Stimulated activated CD8-positive, alpha-beta memory T cell treated with anti-CD3 and anti-CD28 coated beads, Interleukin-12 subunit alpha, Interleukin-12 subunit beta, amount 100 ng/mL, for 1 hour (primary cell): ENCODE measurements at places on chromosomes 2 and 18.

DNA sequence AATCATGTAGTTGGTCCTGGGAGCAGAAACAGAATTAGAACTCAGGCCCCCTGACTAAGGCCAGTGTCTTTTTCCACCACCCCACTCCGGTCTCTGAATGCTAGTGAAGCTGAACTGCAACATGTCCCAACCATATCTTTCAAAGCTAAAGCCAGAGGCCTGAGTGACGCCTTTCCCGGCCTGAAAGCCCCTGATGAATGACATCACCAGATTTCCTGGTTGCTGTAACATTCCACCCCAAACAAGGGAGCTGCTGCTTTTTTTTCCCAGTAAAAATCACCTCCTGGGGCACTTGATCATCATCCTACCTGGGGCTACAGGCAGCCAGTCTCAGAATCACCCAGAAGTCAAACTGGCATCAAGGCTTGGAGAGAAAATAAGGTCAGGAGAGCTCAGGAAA lies 162.7 kb downstream of the ARL4C start:
- DNase-seq: no peak

DNA sequence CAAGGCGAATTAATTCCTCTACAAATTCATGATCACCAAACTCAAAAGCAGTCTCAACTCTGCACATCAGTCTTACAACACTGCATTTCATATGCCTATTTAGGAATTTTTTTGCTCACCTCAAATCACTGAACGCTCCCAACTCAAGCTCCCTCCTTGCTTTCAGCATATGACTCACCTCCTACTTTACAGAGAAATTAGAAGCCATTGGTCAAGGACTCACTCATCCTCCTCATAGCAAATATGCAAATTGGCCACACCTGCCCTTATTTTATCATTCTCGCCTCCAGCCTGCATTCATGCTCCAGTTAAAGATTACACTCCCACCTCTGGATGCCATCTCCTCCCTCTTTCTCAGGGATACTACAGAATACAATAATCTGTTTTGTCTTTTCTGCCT lies 148.8 kb downstream of the MBD2 start:
- no peak for DNase-seq

DNA sequence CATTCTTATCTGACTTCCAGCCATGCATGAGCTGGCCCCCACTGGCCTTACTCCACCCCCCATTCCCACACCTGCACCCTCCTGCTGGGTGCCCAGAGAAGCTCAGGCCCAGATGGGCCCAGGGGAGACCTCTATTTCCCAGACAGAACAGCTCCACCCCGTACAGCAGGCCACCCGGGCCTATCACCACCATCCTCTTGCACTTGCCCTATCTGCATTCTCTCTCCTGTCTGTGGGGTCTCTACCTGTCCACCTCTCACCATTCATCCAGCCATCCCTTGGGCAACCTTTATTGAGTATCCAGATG lies 25.3 kb upstream of the TNS1 start:
- no peak for DNase-seq

- no peak for DNase-seq
Observed at GRCh38 chr2:32558492-32558891, 69.4 kb upstream of the TTC27 start.

- no peak for DNase-seq
Observed at GRCh38 chr18:22032392-22032961, 136.9 kb upstream of the GATA6 start.

GRCh38 chr2:98912221-98912851 lies 23.7 kb downstream of the CRACDL start:
- no peak for DNase-seq

DNA sequence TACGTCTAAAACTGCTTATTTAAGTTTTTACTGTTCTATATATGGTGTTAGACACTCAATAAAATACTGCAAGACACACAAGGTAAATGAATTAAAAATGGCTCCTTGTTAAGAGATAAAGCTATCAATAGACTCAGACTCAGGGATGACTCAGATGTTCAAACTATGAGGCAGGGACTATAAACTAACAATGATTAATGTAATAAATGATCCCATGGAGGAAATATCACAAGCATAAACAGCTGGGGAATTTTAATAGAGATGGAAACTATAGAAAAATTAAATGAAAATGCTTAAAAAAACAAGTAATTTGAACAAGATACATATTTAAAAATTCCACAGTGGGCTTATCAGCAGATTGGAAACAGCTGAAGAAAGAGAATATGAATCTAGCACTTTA lies 650.8 kb downstream of the DCDC2C start:
- DNase-seq: no peak

DNA sequence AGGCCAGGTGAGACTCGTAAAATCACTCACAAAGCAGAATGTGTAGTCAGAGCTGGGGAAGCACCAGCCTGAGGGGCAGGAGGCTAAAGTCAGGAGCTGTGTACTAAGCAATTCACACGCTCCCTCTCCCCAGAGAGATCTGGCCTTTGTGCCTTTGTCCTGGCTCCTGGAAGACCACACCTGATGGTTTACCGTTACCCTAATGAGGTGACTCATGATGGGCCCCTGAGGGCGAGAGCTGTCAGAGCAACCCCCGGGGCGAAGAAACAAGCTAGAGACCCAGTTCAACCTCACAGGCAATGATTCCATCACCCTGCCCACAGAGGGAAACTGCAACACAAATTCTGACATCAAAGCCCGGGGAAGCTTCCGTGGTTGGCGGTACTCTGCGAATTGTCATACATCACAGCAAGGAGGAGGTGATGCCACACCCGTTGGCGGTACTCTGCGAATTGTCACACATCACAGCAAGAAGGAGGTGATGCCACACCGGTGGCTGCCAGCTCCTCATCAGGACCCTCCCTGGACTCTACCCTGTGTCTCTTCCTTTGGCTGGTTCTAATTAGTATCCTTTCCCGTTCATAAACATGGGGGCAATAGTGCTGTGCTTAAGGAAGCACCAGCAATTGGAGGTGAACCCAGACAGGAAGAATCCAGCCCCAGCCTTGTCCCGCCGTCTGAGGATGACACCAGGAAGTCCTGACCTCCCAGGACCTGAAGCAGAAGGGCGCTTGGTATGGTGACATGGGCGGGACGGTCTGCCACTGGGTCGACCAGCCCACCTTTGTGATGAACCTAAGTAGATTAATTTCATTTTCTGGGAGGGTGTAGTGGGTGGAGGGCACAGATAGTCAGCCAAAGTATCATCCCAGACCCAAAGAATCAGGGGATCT lies 30.5 kb downstream of the B3GNT7 start:
- peak; percentile 32 for DNase-seq

- no peak for DNase-seq
Observed at GRCh38 chr2:232761301-232761907, 15.0 kb downstream of the KCNJ13 start.

DNA sequence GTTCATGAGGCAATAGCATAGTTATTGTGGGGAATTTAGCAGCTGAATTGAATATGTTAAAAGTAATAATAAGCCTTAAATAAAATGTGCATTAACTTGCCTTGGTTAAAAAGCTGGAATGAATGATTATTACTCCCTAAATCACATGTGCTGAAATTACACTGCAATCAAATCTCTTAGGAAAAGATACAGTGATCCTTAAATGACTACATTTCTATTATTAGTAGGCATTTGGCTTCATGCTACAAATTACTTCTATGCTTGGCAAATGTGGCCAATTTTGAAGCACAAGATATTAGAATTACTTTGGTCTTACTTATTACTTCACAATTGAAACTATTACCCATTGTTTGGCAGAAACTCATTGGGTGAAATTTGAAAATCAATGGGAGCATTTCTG lies 5.4 kb downstream of the RND3 start:
- no peak for DNase-seq

DNA sequence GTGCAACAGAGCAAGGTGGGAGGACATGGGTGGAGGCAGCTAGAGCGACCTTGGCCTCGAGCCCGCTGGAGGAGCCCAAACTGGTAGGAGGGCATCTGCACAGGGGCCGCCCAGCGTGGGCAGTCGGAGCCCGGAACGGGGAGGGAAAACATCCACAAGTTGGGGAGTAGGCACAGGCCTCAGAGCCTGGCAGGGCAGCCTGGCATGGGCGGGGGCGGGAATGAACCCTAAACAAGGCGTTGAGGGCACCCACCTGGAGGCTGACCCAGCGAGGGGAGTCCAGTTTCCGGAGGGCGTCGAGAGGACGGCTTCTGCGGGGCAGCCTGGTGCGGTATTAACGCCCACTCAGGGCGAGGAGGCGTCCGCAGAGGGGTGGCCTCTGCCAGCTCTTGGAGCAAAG lies 129.9 kb downstream of the L3MBTL4 start:
- DNase-seq: no peak

DNA sequence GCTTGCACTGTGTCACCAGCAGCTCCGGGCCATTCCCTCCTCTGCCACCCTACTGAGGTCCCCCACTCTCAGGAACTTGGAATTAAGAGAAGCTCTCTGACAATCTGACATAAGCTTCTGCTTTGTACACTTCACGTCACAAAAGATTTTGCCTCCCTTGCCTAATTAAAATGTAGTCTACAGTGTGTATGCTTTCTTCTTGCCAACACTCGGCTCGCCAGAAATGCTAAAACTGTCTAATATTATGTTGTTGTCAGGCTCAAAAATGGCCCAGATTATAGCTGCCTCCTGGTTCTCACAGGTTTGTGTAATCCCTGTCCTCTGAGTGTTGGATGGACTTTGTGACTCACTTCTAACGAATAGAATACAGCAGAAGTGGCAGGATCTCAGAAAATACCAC lies 474.7 kb downstream of the MBD2 start:
- no peak for DNase-seq

DNA sequence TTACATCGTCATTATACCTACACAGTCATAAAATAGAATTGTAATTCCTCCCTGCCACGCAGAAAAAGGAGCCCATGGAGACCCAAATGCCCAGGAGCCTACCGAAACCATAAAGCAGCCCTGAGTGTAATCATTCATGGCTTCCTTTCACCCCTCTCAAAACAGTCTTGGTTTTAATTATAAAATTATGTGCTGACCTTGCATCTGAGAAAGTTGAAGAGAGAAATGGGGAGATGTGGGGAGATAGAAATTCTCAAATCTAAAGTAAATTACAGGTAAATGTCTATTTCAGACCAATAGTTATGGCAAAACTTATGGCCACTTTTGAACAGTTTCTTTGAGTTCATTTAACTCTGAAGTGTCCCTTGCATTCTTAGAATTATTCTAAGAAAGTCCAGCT lies 1068.8 kb downstream of the BCL11A start:
- DNase-seq: no peak

DNA sequence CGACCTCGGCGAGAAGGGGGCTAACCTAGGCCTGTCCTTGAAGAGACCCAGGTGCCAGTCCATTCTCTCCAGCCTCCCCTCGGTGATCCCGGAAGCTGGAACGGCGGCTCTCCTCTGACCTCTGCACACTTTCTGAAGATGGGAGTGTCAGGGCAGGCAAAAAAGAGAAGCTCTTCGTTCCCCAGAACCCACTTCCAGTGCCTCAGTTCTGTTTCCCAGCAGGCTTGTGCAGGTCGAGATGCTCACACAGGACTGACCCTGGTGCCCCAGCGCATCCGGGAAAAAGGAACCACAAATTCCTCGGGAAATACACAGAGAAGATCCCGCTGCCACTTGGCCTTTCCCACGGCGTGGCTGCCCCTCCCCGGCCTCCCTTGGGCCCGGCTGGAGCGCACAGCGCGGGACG lies 681 bp upstream of the PTPN18 start:
- DNase-seq: no peak

DNA sequence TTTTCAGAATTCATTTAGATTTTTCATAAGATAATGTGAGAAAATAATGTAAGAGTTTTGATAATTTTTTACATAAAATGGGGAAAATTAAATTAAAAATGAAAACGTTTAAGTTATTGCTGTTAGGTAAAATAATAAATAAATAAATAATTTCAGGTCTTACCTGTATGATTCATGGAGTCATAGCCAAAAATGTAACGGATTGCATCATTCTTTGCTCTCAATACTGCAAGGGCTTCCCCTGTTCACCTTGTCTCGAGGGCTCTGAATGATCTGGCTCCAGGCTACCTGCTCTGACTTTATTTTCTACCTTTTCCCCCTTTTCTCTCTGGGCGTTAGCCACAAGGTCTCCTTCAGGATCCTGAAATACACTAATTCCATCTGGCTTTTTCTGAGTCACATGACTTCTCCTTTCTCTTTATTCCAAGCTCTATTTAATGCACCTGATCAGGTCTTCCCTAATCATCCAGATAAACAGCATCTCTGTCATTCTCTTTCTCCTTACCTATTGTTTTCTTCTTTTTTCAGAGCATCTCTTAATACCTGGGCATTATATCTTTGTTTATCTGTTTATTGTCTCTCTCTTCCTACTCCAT lies 30.0 kb upstream of the CFAP36 start:
- no peak for DNase-seq

GRCh38 chr2:232872826-232873225 lies 2.8 kb downstream of the SNORC start:
- DNase-seq: no peak

DNA sequence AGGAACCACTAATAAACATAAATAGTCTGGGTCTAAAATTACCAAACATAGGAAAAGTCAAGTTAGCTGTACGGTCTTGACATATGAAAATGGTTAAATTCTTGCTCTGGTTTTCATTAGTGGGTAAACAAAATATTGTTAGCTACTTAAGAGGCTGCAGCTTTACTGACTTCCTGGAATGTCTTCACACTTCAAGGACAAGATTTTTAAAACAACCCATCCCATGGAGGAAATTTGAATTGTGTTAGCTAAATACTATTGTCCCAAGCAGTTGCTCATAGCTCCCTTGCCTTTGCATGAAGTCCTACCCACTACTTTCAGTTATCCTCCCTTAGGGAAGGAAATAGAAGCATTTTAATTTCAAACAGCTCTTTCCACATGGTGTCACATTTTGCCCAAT lies 128.5 kb downstream of the EPHA4 start:
- no peak for DNase-seq

- DNase-seq: no peak
Observed at GRCh38 chr2:140041811-140042210, 1261.6 kb upstream of the NXPH2 start.

DNA sequence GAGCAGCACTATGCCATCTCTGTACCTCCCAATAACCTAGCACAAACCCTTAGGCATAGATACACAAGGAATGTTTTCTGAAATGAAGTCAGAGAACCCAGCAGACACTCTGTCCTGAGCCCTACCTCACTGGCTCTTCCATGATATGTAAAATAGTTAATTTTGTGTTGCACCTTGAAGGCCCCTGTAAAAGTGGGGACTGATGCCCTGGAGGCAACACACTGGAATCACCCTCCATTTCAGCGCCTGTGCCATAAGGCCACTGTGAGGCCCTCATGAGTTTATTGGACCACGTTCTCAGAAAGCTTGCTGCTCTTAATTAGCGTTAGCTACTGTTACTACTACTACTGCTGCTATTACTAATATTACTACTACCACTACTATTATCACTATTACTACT lies 670.1 kb upstream of the SOX11 start:
- DNase-seq: no peak

- DNase-seq: no peak
Observed at GRCh38 chr2:11377928-11378545, 33.6 kb upstream of the ROCK2 start.
